SIG-M5 (cell line): ENCODE measurements at places on chromosomes 2 and 18.

- no peak for DNase-seq
These were observed 72.9 kb upstream of the RPL31 start for GRCh38 chr2:100929147-100929546.

GRCh38 chr18:8857806-8858205 is 152.4 kb downstream of the MTCL1 start:
- no peak for DNase-seq

- no peak for DNase-seq
These were observed 80.1 kb downstream of the SDC1 start for GRCh38 chr2:20144861-20145260.

DNA sequence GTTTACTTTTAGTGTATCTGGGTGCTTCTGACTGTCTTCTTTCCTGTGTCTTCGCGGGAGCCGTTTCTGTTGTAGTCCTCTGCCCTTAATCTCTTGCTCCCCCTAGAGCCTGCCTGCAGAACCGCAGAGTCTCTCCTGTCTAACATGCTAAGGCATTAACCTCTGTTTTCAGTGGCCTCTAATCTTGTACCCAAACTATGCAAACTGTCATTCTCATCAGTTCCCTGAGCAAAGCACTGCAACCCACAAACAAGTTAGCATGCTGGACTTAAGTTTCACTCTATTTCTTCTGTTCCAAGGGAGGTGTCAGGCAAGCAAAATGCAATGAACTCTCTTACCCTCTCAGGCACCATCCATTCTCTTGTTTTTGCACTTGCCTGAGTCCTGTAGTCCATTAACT is 138.4 kb downstream of the OTX1 start:
- no peak for DNase-seq

DNA sequence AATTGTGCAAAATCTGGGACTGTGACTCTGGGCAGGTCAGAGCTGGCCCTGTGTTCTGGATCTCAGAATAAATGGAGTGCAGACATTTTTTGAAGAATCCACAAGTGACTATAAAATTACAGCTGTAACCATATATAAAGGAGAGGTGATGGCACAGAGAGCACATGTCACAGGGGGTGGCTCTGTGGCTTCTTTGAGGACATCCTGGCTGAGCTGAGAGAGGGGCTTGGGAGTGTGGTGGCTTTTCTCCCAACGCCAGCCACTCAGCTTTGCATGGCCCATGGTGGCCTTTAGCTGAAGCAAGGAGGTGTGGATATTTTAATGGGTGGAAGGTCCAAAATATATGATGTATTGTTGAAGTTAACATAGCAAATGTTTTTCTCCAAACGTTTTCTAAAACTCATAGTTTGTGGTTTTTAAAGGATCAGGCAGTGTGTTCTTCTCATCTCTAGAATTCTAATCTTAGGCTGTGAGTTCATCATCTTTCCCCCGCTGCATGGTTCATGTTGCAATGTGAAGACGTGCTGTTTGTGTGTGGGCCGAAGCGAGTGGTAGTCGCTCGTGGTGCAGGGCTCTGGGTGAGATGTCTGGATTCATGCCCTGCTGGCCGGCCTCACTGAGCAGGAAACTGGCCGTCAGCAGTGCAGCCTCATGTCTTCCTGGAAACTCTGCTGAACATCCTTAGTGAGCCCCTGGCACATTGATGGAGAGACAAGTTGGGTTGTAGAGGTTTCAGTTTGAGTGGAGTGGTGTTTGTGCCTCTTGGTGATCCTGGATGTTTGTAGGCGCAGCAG is 109.9 kb downstream of the ZNF236 start:
- DNase-seq, result no peak

DNA sequence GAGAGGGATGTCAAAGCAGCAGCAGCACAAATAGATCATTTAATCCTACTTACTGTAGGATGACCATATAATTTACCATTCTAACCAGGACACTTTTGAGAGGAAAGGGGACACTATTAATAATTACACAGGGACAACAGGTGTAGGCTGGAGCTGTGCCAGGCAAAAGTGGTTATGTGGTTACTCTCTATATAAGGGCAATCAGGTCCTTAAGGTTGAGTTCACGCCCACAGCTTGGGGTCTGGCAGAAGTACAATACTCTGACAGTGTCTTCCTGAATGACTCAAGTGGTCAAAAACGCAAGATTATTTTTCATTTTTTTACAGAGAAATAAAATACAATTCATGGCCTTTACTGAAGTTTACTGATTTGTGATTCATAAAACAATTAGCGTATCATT is 2.8 kb downstream of the PREPL start:
- DNase-seq, result no peak

DNA sequence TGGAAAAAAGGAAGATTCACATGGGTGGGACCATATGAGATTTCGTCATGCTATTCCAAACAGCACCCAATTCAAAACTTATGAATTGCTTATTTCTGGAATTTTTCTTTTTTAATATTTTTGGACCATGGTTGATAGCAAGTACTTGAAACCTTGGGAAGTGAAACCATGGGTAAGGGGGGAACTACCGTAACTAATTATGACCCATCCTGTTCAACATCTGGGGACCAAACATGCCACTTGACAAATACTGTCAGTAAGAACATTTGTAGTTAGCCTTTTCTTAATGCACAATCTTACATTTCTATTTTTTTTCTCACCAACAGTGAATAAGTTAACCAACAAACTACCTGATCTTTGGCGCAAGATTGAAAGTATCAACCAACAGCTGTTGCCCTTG is 105.7 kb upstream of the TTC39C start:
- DNase-seq, result no peak

DNA sequence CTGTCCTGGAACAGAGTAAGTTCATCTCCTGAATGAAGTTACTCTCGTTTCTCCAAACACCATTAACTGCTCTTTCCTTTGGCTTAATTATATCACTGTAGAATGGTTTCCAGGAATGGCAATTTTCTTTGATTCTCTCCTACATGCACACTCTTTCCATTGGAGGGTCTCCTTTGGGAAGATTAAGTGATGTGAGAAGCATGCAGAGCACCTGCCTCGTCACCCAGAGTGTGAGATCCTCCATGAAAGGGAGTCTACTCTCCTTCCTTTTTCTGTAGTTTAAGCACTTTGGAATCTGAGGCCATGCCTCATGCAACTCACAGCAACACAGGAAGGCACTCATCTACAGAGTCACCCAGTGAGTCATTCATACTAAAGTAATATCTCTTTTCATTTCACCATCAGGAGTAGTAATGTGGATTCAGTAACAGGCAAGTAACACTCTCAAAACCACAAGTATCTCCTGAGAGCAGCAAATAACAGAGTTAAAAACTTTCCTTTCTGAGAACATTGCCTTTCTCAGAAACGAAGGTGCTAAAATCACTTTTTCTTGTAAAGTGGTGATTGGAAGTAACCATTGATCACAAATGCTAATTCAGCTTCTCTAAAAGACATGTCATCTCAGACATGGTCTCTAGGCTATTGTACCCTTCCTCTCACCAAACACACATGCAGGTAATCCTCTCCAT is 52.8 kb upstream of the IL1RL1 start:
- no peak for DNase-seq

GRCh38 chr2:47208852-47209606 is 53.9 kb upstream of the STPG4 start:
- DNase-seq, result no peak

- DNase-seq, result no peak
These were observed 427.1 kb upstream of the CNTNAP5 start for GRCh38 chr2:123597988-123598387.
